Lower lobe of right lung (tissue), 2 donors: ENCODE measurements at places on chromosomes 5 and 9. TPM values are rescaled to one million over a fixed set of nuclear protein-coding genes. Genes with fewer than 3 reads are reported as not detected.

The CXCL14 gene
- total RNA-seq: 42.4 TPM

- no peak for DNase-seq
These were observed 329.6 kb upstream of the ARRDC3 start for GRCh38 chr5:91712718-91713117.

- no peak for DNase-seq
These were observed 20.5 kb upstream of the MEIKIN start for GRCh38 chr5:131965826-131966415.

- DNase-seq: no peak
These were observed 225.7 kb downstream of the FSTL4 start for GRCh38 chr5:133386662-133387061.

DNA sequence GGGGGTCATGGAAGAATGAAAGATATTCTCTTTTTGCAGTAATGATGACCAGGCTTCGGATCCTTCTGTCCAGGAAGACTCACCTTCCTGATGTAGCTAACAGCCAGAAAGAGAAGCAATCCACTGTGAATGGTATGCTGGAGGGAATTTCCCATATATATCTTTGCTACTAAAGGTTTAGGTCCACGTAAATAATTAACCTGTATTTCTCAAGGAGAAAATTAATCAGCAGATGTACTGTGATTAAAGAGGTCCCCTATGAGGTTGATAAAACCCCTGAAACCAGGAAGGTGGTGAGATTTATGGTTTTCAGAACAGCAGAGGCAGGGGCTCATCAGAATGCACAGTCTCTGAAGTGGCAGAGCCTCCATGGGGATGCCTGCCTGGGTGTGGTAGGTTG lies 11.4 kb upstream of the RAB3C start:
- no peak for DNase-seq

GRCh38 chr9:20921362-20921761 lies 110.1 kb downstream of the HACD4 start:
- DNase-seq: no peak

DNA sequence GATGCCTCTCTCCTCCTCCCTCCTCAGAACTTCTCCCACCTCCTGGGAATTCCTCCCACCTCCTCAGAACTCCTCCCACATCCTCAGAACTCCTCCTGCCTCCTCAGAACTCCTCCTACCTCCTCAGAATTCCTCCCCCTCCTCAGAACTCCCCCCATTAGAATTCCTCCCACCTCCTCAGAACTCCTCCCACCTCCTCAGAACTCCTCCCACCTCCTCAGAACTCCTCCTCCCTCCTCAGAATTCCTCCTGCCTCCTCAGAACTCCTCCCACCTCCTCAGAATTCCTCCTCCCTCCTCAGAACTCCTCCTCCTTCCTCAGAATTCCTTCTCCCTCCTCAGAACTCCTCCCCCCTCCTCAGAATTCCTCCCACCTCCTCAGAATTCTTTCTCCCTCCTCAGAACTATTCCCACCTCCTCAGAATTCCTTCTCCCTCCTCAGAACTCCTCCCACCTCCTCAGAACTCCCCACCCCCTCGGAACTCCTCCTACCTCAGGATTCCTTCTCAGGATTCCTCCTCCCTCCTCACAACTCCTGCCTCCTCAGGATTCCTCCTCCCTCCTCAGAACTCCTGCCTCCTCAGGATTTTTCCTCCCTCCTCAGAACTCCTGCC lies 23.9 kb downstream of the SLC46A2 start:
- DNase-seq: no peak

GRCh38 chr9:19124430-19124793 lies 2.9 kb downstream of the PLIN2 start:
- DNase-seq: no peak

DNA sequence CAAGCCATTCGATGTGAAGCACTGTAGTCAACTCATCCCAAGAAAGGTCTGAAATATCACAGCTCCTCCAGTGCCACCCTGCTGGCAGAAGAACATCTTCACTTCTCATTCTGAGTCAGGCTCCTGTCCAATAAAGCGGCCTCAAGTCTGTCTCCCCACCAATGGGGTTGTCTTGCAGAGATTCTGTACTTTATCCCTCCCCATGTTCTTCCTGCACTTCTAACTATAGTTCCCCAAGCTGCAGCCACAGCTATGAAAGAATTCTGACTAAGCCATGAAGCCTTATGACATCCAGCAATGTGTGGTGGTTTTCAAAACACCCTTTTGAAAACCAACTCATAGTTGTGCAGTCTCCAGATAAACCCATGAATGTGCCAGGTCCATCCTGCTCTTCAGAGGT lies 6.8 kb downstream of the MACROH2A1 start:
- DNase-seq: no peak

DNA sequence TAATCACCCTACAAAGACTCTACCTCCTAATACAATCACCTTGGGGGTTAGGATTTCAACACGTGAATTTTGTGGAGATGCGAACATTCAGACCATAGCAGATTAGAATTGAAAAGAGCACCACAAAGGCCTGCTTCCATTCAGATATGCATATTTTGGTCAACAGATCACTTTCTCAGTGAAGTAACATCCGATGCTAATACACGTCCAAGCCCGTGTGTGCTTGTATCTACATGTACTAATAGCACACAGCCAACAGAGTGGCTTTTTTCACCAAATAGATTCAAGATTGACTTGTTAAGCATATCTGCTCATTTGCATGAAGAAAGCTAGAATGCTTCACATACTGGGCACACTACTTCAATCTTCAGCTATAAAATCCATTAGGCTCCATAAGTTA lies 35.6 kb upstream of the SSBP2 start:
- DNase-seq: no peak

GRCh38 chr5:150209099-150209635 lies 19.3 kb downstream of the SLC6A7 start:
- DNase-seq: peak; percentile 62

- no peak for DNase-seq
These were observed 28.9 kb downstream of the ZNF366 start for GRCh38 chr5:72478276-72478675.
